KBM-7 (cell line): ENCODE measurements at places on chromosomes 5 and 9.

DNA sequence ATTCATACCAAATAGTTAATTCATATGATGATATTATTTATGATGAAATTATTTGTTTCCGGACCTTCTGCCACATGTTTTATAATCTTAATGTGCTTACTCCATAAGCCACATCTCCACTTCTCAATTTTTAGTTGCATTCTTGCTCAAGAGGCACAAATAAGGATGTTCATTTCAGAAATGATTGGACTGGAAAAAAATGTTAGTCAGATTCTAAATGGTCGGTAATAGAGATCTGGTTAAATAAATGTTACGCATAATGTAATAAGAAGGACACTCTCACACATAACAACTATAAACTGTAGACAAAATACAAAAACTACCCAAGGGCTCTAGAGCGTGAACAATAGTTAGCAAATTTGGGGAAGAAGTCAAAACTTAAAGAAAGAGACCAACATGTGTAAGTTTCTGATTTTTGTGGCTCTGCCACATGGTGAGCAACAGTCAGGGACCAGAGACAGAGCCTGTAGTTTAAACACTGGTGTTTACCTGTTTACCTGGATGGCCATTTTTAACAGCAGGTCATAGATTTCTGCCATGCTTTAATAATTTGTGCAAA, 554.3 kb upstream of the CLINT1 start:
- no peak for DNase-seq

GRCh38 chr5:151224372-151224771, 480 bp upstream of the CCDC69 start:
- DNase-seq = peak; percentile 50

GRCh38 chr5:112338681-112339337, 80.3 kb downstream of the EPB41L4A start:
- no peak for DNase-seq

GRCh38 chr5:112906637-112907036, 15.4 kb downstream of the REEP5 start:
- DNase-seq = no peak

- no peak for DNase-seq
Observed at GRCh38 chr5:17817990-17818389, 183.7 kb downstream of the TAF11L14 start.

DNA sequence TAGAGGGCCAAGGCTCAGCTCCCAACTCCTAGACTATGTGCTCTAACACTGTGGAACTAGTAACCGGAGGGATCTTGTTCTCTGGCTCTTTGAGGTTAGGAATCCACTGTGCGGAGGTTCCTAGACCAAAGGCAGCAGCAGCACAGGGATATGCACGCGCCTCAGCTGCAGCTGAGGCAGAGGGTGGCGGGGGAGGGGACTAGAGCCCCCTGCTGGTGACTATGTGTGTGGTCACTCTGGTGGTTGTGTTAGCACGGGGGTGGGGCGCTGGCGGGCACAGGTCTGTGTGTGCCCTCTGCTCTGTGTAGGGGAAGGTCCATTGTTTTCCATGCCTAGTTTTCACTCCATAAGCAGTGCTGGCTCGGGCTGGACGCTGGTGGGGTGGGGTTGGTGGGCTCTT, 458.0 kb upstream of the IZUMO3 start:
- no peak for DNase-seq

GRCh38 chr9:68883224-68883623, 130.7 kb downstream of the PRKACG start:
- no peak for DNase-seq

DNA sequence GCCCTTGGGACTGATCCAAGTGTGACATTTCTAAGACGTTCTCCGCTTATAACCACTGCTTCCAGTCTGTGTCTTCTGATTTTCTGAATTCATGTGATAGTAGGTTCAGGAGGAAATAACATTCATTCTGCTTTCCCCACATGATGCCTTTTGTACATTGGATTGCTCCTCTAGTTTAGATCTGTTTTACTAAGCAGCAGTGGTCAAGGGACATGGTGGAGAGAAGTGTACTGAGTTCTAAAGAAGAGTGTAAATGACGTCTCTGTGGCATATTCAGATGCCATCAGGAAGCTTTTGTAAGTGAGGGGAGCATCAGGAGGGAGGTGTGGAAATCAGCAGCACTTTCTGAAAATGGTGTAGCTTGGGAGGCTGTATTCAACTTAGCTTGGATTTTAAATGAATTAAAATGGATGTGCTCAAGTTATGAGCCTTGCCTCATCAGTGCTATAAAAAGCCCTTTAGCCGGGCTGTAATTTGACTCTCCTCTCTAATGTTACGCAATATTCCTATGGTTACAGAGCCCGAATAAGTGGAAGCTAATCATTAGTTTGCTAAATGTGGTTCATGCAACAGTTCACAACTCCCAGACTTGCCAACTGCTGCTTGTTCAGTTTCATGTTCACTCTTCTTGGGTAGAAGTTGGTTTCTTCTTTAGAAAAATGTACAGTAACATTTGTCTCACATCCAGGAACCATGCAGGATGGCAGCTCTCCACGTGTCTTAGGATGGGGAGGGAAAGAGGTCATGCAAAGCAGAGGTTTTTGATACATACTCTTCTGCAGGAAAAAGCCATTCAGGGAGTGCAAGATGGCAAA, 281.3 kb downstream of the ARHGAP26 start:
- peak; percentile 82 for DNase-seq

GRCh38 chr5:108487951-108488350, 106.1 kb upstream of the FBXL17 start:
- DNase-seq = no peak

- DNase-seq = no peak
Observed at GRCh38 chr5:170445936-170446335, 56.8 kb upstream of the KCNMB1 start.

GRCh38 chr5:100950985-100951384, 47.9 kb upstream of the ST8SIA4 start:
- DNase-seq = no peak

DNA sequence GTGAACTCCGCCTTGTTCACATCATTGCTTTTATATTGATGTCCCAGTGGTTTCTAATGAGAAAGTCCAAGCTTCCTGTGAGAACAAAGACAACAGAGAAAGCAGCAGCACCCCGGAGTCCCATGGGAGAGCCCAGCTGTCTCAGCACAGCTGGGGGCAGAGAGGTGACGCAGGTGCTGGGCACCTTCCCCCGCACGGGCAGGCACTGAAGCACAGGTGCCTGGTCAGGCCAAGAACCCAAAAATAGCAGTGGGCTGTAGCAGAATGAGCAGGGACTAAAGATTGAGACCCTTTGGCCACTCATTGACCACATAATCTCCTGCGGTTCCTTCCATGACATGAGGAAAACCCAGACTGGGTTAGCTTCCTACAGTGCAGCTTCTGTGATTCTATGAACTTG, 18.8 kb downstream of the SRD5A1 start:
- no peak for DNase-seq

- no peak for DNase-seq
Observed at GRCh38 chr9:126607731-126608130, 6.0 kb upstream of the LMX1B start.

DNA sequence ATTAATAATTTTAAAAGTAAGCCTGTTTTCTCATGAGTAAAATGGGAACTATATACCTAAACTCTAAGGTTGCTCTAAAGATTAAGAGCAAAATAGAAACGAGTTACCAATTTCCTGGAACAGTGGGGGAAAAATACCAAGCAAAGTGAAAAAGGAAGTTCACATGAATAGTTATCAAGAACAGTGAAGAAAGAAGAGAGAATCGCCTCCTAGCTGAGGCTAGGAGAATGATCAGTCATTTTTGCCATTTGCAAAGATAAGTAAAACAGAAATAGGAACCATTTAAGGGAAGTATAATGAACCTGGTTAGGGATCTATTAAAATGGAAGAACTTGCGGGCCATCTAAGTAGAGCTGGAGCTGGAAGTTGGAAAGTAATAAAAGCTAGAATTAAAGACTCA, 50.7 kb downstream of the P4HA2 start:
- peak; percentile 81 for DNase-seq

GRCh38 chr5:93887678-93888077, 146.3 kb upstream of the POU5F2 start:
- DNase-seq = no peak

- DNase-seq = no peak
Observed at GRCh38 chr5:146338774-146339714, at the start of gene POU4F3. Gene POU4F3, plus strand, starts transcription at chr5:146338839. Its CDS starts 274 bp downstream, at chr5:146339113.

DNA sequence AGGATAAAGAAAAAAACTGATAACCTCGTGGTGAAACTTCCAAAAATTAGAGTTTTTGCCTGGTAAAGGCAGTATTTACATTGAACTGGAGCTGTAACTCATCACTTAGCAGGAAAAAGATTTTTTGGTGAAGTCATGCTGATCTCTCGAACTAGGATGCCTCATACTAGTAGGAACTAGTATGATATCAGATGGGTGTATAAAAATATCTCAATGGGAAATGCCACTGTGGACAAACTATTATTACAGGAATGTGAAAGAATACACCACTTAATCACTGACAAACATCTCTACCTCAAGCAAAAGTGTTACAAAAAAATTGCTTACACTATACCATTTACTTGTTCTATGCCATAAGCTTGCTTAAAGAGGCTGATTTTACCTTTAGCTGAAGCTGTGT, 28.4 kb downstream of the RFX3 start:
- no peak for DNase-seq

GRCh38 chr5:74148321-74148720, 492.2 kb downstream of the ENC1 start:
- DNase-seq = no peak

DNA sequence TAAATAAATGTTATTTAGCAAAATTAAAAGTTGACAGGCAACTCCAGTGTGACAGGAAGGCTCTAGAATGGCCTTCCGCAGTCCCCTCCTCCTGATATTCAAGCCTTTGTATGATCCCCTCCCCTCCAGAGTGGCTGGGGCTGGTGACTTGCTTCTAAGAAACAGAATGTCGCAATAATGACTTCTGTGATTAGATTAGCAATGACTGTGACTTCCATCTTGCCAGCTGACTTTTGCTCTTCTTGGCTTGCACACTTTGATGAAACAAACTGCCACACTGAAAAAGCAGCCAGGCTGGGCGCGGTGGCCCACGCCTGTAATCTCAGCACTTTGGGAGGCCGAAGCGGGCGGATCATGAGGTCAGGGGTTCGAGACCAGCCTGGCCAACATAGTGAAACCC, 106.5 kb upstream of the LARP1 start:
- peak; percentile 51 for DNase-seq

GRCh38 chr9:34326690-34327089, 2.4 kb downstream of the KIF24 start:
- no peak for DNase-seq

GRCh38 chr5:32443145-32443540, 1.4 kb downstream of the ZFR start:
- DNase-seq = no peak

DNA sequence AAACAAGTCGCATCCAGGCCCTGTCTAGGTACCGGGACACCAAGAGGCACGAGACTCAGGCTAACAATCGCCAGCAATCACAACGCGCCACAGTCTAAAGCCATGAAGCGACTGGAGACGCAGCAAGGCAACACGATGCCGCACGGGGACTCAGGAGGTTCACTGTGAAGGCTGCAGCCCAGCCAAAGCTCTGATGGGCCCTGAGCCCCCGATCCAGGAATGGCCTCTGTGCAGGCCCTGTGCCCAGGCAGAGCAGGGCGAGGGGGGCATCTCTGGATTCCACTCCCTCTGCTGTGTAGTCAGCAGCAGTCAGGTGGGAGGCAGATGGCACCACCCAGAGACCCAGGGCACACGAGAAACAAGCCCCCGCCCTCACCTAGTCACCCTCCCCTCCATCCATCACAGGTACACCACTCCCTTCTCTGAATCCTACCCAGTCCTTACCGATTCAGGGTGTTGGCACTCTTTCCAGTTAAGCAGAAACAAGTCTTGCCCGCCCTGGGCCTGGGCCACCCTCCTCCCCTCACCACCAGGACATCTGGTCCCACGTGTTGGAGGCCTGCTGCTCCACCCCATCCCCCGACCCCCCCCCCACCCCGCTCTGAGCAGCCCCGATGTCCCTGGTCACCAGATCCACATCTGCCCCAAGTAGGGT, 1.1 kb downstream of the RALGDS start:
- no peak for DNase-seq

- DNase-seq = no peak
Observed at GRCh38 chr9:87793292-87793691, 67.4 kb downstream of the CTSL start.

GRCh38 chr9:76116913-76117312, 226.4 kb downstream of the PCSK5 start:
- no peak for DNase-seq

DNA sequence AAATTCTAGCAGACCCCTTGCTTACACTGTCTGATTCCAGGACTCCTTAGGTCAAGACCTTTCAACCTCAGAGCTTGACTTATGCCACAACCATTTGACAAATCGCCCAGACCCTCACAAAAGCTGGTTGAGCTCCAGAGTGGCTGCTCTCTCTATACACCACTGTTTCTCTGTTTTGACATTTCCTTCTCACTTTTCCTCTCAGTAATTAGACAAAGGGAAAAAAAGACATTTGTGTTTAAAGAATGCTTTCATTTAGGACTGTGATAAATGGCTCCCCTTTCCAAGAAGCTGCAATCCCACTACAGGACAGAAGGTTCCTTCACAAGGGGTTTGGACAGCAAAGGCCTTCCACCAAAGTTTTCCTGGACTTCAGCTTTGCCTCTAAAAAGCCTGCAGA, 601.3 kb downstream of the NR2F1-AS1 start:
- DNase-seq = no peak

DNA sequence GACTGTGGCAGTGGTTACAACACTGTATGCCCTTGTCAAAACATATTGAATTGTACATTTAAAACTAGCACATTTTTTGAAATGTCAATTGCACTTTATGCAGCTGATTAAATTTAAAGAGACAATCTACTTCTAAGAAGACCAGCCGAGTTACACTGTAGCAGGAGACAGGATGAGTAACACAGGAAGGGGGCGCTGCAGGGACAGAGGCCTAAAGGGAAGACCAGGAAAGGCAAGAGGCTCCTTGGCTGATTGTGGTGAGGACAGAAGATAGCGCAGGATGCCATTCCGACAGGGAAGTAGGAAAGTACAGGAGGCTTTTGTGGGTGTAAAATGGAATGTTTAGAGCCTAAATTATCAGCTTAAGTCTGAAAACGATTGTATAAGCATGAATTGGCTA, 28.2 kb upstream of the PPP2R2B start:
- DNase-seq = no peak

- DNase-seq = no peak
Observed at GRCh38 chr5:43564289-43564850, 7.5 kb upstream of the PAIP1 start.

GRCh38 chr9:133478851-133479711, at the start of gene SLC2A6:
Gene SLC2A6, minus strand, starts transcription at chr9:133479099. Its CDS starts 40 bp downstream, at chr9:133479059.
- DNase-seq = peak; percentile 70

- DNase-seq = no peak
Observed at GRCh38 chr9:37229882-37230482, 109.6 kb downstream of the ZCCHC7 start.

- peak; percentile 31 for DNase-seq
Observed at GRCh38 chr9:92686954-92687353, 17.0 kb upstream of the IPPK start.
